EH (cell line): ENCODE measurements at places on chromosomes 3 and 15.

DNA sequence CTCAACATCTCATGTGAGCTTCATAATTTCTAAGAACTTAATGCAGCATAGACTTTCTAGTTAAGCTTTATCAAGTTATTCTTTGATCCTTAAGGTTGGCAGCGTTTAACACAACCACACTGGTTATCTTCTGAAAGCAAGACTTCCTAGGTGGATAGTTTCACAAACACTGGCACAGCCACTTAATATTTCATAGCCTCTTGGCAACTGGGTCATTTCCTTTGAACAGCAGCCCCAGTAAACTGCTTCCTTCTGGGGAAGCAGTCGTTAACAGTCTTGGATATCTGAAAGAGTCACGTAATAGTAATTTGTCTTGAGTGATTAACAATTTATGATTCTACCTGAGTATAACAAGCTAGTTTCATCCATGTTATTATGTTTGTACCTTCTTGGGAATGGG, 45.9 kb upstream of the ABHD10 start:
- no peak for DNase-seq

GRCh38 chr3:140626856-140627255, 51.0 kb upstream of the TRIM42 start:
- DNase-seq = no peak

GRCh38 chr15:41934843-41935242, 37.5 kb downstream of the EHD4 start:
- DNase-seq = peak; percentile 63

DNA sequence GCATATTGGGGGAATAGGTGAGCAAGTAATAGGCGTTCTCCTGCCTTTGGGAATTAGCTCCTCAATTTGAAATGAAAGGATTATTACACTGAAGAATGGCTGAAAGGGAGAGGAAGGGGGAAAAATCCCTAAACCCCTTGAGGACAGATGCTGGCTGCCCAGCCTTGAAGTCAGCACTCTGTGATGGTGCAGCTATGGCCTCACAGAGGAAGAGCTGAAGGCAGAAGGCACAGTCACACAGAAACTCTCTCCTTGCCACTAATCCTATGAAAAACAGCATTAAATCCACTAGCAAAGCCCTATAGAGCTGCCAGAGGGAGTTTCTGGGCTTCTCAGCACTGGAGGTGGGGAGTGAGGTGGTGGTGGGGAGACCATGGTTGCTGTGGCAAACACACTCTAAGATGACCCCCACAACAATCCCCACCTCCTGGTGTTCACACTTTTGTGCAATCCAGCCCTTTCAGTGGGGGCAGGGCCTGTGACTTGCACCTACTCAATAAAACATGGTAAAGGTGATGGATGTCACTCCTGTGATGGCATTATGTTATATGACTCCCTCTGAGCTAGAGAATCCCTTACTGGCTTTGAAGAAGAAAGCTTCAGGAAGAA, 101.2 kb downstream of the RFTN1 start:
- no peak for DNase-seq

DNA sequence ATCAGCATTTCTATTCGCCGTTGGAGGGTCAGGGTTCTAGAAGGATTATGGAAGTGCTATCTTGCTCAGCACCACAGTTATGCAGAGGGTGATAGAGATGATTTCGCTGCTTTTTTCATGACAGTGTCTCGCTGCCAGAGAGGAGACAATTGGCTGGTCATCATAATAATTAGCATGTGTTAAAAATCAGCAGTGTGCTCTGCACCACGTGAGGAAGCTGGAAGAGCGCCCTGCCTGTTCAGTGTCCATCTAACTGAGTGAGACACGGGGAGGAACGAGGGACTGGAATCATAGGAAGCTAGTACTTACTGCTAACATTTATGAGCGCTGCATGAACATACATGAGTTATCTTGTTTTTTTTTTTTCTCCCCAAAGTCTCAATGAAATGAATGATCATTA, 116.2 kb upstream of the PLAAT1 start:
- DNase-seq = no peak

GRCh38 chr3:141271279-141272030, 39.8 kb downstream of the PXYLP1 start:
- no peak for DNase-seq

DNA sequence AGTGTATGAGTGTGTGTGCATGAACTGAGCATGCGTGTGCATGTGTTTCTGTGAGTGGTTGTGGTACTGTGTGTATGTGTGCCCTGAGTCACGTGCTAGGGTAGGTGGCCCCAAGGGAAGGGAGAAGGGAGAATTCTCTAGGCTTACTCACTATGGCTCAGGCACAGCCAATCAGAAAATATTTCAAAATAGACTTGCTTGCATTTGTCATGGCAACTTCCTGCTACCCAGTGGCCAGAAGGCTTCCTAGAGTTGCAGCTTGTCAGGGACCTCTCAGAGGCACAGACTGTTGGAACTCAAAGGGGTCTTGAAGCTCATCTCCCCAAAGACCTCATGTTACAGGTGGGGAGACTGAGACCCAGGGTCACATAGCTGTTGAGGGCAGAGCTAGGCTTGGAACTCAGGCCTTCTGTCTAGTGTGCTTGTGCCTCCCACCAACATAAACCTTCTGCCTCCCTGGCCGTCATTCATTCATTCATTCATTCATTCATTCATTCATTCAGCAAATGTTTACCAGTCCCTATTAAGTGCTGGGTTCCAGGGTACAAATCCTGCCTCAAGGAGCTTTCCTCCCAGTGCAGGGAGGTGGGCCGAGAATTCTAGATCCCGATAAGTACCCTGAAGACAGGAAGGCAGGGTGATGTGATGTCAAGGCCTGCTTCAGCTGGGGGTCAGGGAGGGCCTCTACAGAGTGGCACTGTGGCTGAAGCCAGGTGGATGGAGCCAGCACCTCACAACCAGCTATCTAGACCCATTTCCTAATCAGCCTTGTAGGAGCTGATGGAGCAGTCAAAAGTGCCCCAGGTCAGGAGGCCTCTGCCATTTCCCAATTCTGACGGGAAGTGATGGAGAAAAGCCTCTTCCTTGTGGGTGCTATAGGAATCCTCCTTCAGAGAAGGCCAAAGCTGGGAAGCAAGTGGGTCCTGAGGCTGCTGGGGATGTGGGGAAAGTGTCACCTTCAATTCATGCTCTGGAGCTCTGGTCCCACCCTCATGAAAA, 10.9 kb upstream of the RFT1 start:
- peak; percentile 76 for DNase-seq
